ENCODE measurements at places on chromosomes 7 and 10.

- DNase-seq: no peak
Observed at GRCh38 chr10:121414366-121415062, 183.7 kb downstream of the FGFR2 start.

DNA sequence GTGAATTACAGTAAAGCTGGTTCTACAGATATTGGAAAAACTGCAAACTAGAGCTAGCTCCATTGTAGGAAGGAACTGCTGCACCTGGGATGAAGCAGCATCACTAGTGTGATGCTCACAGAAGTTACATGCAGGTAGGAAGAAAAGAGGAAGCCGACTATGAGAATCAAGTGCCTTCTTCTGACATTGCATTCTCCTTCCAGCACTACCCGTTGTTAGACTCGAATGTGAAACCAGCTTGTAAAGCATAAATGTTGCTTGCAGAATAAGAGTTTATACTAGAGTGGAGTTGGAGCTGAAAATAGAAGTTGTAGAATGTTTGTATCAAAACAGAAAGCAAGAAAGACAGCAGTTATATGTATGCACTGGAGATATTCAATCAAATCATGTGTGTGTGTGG lies 49.9 kb downstream of the TRIM24 start:
- no peak for DNase-seq

DNA sequence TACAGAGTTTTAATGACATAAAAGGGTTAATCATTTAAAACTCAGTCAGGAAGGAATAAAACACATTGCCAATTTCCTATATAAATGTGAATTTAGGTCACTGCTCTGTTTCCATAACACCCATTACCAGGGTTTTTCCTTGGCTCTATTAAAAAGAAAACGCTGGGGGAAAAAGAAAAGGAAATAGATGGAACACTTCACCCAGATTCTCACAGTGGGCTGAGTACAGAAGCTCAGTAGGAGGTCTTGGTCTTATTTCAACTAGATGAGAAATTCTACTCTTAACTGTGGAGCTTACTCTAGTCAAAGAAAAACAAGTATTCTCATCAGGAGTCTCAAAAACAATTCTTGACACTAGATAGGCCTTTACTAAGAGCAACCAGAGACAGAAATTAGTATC lies 36.5 kb downstream of the GLUD1 start:
- no peak for DNase-seq

- no peak for DNase-seq
Observed at GRCh38 chr7:1855725-1856160, 185.7 kb downstream of the ELFN1 start.

DNA sequence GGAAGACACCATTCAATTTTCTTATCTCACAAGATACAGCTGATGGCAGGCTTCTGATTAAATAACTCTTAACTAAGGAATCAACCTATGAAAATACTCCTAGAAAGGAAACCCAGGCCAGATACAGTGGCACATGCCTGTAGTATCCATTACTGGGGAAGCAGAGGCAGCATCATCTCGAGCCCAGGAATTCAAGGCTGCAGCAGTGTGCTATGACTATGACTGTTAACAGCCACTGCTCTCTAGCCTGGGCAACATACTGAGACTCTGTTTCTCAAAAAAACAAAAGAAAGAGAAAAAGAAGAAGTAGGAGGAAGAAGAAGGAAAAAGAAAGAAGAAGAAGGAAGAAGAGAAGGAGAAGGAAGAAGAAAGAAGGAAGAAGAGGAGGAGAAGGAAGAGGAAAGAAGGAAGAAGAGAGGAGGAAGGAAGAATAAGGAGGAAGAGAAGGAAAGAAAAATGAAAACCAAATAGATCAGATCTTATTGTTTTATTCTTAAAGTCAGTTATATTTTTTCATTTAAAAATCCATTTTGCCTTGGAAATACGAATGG lies 18.0 kb downstream of the DPY19L1 start:
- DNase-seq: no peak

DNA sequence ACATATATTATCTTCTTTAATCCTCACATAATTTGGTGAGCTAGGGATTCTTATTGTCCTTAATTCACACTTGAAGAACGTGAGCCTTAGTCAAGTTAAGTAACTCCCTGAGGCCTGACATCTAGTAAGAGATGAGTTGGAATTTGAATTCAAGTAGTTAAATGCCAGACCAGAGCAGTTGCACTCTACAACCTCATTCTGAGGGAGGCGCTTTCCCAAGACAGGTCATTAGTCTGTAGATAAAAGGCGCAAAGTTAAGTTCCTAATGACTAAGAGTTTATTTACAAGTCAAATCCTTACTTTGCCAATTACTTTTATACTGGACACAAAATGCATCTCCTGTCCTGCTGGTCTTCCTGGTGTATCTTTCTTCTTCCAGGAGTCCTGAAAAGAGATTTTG lies 3.6 kb upstream of the EXOC6 start:
- DNase-seq: no peak

Data from stimulated activated CD8-positive, alpha-beta memory T cell treated with anti-CD3 and anti-CD28 coated beads, Interleukin-4, amount 100 ng/mL, for 4 hours (primary cell).